Common myeloid progenitor, CD34-positive (primary cell): ENCODE measurements at places on chromosomes 2 and 18.

GRCh38 chr2:119205001-119205706 lies 18.5 kb upstream of the STEAP3 start:
- DNase-seq = no peak

- DNase-seq = no peak
These were observed 47.6 kb downstream of the TEX44 start for GRCh38 chr2:231640241-231640640.

GRCh38 chr2:169324581-169325260 lies 37.6 kb downstream of the LRP2 start:
- DNase-seq = no peak

DNA sequence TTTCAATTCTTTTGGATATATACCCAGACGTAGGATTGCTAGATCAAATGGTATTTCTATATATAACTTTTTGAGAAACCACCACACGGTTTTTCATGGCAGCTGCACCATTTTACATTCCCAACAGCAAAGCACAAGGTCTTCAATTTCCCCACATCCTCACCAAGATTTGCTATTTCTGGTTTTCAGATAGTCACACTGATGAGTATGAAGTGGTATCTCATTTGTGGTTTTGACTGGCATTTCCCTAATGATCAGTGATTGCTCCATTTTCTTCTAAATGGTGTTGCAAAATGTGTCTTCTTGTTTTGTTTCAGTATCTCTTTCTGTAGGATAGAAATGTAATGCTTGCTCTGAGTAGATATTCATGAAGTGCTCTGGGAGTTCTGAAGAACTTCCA lies 52.0 kb downstream of the ANKRD44 start:
- DNase-seq = no peak

DNA sequence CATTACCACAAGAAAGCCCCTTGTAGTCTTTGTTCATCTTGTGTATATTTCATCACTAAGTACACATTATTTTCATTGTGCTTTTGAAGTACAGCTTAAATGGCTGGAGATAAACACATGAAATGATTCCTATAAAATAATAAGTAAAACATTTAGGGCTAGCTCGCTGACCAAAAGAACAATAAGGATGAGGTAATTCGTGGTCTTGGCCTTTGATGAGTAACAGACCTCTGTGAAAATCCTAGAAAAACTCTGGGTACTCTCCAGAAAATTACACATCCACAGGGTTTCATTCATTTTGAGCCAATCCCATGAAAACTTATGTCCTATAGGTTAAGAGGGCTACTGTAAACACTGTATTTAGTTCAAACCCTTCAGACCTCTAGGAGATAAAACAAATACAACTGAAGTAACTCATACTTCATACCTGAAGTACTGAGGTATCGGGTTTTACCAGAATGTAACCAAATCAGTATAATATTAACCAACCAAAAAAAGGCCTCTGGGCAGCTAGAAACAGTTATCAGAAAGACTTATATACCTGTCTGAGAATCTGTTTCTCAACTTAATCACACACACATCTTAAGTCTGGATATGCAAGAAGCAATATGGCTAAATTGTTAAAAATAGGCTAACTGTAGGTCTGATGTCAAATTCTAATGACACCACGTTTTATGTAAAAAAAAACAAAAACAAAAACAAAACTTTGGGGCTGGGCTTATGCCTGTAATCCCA lies 31.0 kb downstream of the CFAP36 start:
- DNase-seq = no peak

GRCh38 chr2:109143214-109144187 lies 14.5 kb downstream of the SH3RF3 start:
- no peak for DNase-seq

- DNase-seq = peak; percentile 23
These were observed 217.1 kb downstream of the MREG start for GRCh38 chr2:215796140-215796855.

GRCh38 chr2:107466984-107467773 lies 359.5 kb upstream of the RGPD4 start:
- no peak for DNase-seq

- no peak for DNase-seq
These were observed 265.0 kb upstream of the SLC8A1 start for GRCh38 chr2:40716879-40717278.

DNA sequence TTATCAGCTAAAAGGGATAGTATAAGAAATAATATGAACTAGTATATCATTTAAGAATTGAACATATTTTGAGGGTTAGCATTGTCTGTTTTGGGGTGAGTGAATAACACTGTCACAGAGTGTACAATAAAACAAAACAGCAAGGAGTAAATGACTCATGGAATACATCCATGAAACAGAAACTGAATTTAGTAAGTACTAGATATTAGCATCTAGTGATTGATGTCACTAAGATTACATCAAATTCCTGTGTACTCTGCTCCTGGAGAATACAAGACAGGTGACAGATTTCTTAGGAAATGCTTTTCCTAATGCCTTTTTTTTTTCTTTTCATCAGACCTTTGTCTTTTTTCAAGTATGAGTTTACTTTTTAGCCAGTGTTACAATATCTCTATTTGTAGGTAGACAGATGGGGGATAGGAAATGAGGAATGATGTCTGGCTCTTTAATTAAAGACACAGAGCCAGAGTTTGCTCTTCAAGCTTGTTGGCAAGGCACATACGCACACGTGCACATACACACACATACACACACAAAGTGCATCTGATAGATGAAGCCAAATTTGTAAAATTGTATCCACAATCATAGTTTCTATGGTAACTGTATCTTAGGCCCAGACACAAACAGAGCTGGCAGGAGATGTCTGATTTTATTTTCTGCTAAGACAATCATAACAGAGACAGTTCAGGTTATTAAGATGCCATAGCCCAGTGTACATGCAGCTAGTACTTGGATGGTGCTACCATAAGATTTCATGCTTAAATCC lies 138.2 kb upstream of the NRP2 start:
- peak; percentile 5 for DNase-seq

DNA sequence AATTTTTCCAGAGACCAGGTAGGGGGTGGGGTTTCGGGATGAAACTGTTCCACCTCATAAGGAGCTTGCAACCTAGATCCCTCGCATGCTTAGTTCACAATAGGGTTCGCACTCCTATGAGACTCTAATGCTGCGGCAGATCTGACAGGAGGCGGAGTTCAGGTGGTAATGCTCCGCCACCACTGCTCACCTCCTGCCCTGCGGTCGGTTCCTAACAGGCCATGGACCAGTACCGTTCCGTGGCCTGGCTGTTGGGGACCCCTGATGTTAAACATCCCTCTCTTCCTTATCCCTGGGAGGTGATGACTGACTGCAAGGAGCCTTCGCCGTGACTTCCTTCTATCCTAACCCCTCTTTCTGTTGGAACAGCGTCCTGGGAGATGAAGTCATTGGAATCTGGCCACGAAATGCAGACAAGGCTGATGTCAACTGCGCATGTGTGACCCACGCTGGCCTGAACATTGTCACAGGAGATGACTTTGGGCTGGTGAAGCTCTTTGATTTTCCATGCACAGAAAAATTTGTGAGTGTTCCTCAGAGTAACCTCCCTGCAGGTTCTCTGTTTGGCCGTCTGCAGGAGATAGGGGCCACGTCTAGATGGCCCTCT lies 82.4 kb downstream of the RTN4 start:
- DNase-seq = no peak

GRCh38 chr18:70621710-70622109 lies 332.9 kb downstream of the SOCS6 start:
- peak; percentile 98 for DNase-seq

DNA sequence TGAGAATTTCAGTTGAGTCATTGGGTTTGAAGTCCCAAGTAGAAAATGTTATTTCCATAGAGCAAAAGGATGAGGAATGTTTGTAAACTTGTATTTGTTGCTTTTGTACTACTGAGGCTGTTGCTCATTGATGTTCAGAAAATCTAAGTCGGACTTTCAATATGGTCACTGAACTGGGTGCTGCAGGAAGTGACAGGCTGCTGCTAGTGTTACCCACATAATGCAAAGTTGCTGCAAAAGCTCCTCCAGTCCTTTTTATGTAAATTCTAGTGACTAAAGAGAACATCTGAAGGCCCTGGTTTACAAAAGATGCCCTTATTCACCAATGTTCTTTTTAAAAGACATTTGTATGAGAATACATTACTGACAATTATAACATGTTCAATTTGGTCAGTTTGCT lies 131.1 kb upstream of the FAM98A start:
- DNase-seq = no peak

DNA sequence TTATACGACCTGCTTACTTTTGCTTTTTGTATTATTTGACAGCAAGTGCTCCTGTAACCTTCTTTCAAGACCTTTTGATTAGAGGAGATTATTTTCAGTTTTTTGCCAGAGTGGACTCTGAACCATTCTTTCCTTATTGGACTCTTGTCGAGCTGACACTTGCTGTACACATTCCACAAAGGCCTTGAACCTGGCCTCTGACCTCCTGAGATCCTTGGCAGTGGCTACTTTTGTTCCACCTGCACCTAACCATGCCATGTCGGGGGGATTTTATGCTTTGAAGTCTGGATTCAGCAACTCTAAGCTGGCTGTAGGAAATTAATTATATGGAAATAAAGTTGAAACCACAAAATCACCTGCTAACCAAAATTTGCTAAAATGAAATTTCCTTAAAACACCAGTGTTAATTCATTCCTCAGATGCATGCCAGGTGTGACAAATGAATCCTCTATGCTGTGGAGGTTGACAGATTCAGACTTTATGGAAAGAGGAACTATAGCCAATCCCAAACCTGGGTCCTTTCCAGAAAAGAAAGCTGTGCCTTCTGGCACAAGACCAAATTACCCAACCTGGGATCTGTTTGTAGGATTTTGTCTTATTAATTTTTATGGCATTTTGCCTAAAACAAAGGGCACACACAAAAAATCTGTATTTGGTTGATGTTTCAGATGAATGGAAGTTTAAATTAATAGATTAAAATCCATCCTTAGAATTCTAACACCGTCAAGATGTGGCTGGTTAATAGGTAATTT lies 110.4 kb downstream of the CDC42EP3 start:
- no peak for DNase-seq

DNA sequence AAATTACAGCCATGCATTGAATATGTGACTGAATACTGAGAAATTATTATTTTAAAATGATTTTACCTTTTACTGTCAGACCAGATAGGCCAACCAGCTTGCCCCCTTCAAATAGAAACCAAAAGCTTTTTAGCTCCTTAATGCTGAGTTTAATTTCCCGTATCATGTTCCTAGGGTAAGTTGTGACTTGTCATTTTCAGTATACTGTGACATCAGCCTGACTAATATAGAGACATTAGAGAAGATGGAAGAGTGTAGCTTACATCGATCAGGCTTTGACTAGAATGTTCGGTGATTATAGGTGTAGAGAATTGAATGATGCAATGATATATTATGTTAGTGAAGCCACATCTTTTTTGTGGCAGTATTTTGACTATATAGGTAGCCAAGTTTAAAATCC lies 50.6 kb upstream of the ZEB2 start:
- DNase-seq = no peak

DNA sequence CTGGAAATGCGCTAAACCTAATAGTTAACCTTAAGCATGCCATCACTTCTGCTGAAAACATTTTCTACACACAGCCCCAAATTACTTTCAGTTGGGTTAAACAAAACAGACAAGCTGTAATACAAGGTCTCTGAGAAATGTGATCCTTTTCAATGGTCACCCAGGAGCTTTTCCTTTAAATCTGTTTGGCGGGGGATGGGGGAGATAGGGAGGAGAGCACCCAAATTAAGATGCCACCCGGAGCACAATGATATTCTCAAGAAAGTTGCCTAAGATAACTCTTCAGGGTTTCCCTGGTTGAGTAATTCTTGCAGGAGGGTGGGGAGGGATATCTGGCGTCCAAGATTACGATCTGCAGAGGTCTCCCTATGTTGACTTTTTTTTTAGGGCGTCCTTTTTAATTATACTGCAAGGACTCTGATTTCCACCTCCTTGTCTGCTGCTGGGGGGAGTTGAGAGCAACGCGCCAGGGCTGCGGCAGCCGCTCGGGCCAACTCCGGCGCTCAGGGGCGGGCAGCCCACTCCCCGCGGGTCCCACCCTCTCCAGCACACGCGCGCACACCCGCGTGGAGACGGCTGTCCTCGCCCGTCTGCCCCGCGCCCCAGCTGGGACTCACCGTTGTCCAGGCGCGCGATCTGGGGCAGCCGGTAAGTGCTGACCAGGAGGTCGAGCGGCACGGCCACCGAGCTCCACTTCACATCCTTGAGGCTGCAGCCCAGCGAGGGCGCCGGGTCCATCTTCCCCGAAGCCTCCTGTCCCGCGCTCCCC lies 807 bp downstream of the GAREM1 start:
- peak; percentile 33 for DNase-seq

GRCh38 chr2:33903215-33903614 lies 304.1 kb upstream of the FAM98A start:
- DNase-seq = peak; percentile 4

DNA sequence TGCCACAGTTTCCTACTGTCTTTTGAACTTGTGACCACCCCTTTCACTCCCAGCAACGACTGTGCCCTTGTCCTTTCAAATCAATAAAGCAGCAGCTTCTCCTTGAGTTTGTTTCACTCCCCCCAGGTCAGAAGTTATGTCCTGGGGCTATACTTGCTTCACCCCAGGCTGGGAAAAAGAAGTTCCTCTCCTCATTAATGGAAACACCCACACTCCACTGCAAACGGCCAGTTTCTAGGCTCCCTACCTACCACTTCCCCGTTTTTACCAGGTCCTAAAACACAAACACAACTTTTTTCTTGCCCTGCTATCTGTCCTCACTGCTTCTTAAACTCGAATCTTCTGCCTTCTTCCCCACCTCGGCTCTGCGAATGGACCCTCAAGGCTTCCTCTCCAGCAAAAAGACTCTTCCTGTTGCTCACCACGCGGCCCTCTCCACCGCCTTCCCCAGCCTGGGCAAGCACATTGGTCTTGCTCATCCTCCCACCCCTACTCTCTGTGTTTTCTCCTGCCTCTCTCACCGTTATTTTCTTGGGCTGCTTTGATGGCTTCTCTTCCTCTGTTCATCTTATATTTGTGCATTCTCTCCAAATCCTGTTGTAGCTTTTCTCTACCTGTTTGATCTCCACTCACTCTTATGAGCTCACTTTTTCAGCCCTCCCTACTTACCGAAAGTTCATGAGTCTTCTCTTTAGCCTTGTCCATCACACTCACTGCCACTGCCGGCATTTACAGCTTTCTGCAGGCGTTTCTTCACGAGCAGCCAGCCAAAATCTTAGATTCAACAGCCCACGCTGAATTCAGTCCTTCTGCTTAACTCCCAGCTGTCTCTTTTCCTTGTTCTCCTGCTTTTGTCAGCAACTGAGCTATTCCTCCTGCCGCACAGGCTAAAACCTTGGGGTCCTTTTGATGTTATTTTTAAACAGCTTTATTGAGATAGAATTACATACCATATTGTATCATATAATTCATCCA lies 7.0 kb upstream of the SP5 start:
- peak; percentile 54 for DNase-seq

DNA sequence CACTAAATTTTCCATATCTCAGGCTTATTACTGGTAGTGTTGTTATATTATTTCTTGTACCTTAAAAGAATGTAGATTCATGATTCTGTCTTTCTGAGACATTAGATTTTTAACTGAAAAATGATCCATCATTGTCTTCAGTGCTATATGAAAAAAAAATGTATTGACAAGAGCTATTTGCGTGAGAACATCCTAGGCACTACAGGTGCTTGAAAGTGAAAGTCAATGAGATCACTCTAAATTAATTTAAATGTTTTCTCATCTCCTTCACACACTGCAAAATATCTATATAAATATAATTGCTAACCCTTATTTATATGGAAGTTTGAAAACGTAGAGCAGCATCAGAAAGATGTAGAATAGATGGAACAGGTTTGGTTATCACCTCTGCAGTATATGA lies 684.6 kb downstream of the TRIB2 start:
- no peak for DNase-seq
